Nephron progenitor cell (in vitro differentiated cells): ENCODE measurements at places on chromosomes 12 and 14.

GRCh38 chr12:84811291-84811690 lies 101.3 kb downstream of the SLC6A15 start:
- no peak for DNase-seq

GRCh38 chr12:19065871-19066270 lies 63.7 kb upstream of the PLEKHA5 start:
- DNase-seq, result no peak

GRCh38 chr14:60945984-60946383 lies 34.9 kb downstream of the TRMT5 start:
- no peak for DNase-seq

DNA sequence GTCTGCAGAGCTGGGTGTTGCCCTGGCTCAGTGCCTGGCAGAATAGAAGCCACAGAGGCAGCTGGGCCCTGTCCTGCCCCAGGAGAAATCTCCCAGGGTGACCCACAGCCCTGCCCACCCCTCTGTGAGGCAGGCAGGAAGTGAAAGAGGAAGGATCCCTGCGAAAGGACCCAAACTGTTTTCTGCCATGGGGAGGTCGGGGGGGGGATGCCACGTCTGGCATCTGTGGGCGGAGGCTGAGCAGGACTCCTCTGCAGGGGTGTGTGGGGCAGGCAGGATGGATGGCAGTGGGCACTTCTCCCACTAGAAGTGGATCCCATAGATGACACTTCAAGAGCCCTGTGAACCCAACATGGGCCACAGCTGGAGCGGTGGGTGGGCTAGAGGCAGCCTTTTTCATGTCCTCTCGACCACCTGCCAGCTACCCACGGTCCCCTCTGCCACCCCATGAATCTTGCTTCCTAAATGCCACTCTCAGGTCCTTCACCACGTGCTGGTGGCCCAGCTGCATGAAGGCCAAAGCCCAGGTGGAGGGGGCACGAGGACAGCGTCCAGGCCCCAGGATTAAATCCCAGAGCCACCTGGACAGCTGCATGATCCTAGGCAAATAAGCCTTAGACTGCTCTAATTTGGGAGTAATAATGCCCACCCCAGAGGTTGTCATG lies 3.6 kb downstream of the PAPLN start:
- DNase-seq, result no peak

DNA sequence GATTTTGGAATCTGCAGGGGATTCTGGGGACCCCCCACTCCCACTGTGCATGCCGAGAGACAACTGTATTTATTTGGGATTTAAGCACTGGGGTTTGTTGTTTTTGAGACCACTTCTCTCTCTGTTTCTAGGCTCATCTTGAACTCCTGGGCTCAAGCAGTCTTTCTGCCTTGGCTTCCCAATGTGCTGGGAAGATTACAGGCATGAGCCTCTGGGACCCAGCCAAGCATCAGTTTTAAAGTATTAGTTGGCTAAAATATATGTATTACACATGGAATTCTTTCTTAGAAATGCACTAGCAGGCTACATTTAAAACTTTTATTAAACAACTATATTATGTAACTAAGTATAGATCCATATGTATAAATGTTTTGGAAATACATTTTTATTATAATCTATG lies 78.3 kb downstream of the AEBP2 start:
- no peak for DNase-seq

DNA sequence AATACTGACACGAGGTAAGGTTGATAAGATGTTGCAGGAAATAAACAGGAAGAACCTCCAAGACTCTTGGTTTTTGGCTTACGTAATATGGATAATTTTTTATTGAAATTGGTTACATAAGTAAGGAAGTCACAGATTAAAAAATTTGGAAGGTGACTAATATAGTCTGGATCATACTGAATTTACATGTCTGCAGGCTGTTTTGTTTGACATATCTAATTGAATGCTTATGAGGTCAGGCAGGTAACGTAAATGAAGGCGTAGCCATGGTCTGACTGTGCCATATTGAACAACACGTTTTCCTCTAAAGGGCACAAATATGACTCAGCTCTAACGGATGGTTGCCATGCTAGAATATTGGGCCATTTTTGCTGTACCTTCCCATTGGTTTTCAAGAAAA lies 648.1 kb upstream of the NOVA1 start:
- no peak for DNase-seq

GRCh38 chr12:115758877-115759620 lies 518.4 kb downstream of the MED13L start:
- no peak for DNase-seq

DNA sequence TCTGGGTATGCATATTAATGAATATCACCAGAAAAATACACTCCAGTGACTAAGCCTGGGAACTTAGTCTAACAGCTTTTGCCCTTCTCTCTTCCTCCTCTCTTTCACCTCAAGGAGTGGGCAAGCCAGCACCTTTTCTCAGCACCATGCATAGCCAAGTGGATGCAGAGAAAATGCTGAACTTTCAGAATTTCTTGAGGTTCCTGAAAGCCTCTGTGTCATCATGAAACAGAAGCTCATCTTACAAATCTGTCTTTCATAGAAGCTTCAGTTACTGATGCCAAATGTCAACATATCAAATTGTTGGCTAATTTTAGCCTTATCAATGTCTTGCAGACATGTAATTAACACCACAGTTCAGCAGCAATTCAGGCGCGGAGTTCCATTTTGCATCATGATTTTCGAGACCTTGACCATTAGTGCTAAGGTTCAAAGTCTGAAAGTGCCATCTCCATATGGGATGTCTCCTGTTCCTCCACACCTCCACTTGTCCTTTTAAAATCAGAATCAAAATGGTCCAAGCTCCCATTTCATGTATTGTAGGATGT lies 51.1 kb upstream of the RPH3A start:
- no peak for DNase-seq

- peak; percentile 66 for DNase-seq
Measured at GRCh38 chr12:45050751-45051571, at the start of gene DBX2. TSS of gene DBX2 (minus strand) at chr12:45051099. CDS start at chr12:45050927, 172 bp downstream.

- no peak for DNase-seq
Measured at GRCh38 chr12:3379079-3379478, 111.9 kb upstream of the PRMT8 start.

GRCh38 chr14:65502676-65503124 lies 90.2 kb downstream of the FUT8 start:
- DNase-seq, result no peak

DNA sequence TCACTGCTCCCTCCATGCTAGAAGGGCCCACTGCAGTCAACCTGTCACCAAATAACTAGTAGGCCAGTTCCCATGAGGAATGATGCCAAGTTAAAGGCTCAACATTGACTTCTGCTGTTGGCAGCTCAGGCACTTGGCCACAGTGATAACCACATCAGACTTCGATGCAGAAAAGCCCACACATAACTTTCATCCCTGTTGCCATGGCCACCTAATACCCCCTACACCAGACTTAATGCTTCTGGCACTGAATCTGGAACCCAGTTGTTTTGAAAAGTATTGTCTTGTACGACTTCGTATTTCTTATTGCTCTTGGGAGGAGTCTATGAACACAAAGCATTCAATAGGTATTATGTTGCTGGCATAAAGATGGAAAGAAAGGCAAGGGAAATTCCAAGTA lies 44.3 kb upstream of the HELB start:
- no peak for DNase-seq

DNA sequence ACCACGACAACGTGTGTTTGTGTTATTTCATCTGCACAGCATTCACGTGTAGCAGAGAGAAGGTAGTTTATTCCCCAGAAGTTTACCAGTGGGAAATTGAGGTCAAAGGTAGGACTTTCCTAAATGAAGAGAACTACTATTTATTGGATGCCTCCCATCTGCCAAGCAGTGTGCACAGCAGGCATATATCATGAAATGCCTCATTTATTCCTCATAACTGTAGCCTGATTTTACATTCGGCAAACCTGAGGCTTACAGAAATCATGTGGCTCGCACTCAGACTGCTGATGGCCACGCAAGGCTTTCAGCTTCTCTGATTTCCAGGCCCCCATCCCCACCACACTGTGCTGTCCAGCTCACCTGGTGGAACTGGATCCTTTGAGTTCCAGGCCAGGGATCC lies 33.5 kb downstream of the NTF3 start:
- DNase-seq, result no peak

DNA sequence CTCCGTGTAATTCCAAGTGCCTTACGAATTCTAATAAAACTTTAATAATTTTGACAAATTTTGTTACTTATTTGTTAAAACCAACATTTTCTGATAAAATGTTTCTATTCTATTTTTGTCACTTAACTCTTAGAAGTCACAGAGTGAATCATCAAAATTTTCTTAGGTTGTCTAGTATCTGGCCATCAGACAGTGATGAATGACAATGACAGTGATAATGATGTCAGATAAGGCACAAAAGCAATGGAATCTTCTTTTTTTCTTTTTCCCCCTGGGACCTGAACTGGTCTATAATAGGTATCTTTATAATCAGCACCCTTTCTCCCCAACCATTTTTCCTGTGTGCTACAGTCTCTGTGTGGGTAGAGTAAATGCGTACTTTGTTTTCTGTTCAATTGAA lies 407.3 kb downstream of the SOX5 start:
- DNase-seq, result no peak

DNA sequence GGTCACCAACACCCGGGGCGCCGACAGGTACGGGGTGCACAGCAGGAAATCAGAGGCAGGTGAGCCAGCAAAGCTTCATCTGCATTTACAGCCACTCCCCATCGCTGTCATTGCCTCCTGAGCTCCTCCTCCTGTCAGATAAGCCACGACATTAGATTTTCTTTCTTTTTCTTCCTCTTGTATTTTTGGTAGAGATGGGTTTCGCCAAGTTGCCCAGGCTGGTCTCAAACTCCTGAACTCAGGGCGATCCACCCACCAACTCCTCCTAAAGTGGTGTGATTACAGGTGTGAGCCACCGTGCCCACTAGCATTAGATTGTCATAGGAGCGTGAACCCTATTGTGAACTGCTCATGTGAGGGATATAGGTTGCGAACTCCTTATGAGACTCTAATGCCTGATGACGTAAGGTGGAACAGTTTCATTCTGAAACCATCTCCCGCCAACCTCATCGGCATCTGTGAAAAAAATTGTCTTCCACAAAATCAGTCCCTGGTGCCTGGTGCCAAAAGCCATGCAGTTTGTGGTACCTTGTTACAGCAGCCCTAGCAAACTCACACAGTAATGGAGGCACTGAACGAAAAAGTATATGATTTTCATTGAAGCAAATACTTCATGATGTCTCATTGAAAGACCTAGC lies 1.5 kb downstream of the STYK1 start:
- DNase-seq, result no peak

DNA sequence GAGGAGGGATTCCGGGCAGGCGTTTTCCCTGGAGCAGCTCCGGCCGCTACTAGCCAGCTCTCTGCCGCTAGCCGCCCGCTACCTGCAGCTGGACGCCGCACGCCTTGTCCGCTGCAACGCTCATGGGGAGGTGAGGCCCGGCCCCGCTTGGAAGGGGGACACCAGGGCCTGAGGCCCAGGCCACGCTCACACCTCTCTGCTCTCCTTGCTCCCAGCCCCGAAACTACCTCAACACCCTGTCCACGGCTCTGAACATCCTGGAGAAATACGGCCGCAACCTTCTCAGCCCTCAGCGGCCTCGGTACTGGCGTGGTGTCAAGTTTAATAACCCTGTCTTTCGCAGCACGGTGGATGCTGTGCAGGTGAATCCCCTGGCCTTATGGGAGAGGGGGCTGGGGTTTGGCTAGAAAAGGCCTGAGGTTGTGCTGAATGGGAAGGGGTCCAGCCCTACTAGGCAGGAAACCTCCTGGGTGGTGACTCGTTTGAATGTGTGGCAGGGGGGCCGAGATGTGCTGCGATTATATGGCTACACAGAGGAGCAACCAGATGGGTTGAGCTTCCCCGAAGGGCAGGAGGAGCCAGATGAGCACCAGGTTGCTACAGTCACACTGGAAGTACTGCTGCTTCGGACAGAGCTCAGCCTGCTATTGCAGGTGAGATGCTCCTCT lies 597 bp downstream of the RNF31 start:
- no peak for DNase-seq

GRCh38 chr12:130917607-130918006 lies 36.1 kb upstream of the ADGRD1 start:
- no peak for DNase-seq

DNA sequence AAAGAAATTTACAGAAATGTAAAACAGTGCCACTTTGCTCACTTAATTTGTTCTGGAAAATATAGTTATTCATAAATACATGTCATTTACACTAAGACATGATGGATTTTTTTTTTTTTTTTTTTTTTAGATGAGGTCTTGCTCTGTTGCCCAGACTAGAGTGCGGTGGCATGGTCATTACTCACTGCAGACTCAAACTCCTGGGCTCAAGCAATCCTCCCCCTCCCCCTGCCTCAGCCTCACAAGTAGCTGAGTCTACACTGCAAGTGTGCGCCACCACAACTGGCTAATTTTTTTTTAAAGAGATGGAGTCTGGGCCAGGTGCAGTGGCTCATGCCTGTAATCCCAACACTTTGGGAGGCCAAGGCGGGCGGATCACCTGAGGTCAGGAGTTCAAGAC lies 101.2 kb downstream of the PPP2R5C start:
- no peak for DNase-seq

DNA sequence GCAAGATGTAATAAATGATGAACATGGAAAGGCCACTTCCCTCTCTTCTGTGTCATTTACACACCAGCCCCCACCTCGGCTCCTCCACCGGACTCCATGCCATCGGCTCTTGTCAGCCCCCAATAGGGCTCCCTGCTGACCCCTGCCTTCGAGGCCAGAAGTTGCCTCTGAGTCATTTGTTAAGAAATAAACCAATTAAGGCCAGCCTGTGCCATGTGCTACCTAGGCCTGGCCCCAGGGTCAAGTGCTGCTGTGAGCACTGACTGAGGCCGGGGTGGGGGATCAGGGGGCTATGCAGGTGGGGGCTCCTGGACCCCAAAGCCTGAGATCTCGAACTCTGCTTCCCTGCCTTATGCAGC lies 53.2 kb downstream of the TESC start:
- peak; percentile 33 for DNase-seq

GRCh38 chr12:56110571-56110970 lies 5.9 kb upstream of the RPL41 start:
- no peak for DNase-seq

- no peak for DNase-seq
Measured at GRCh38 chr12:23576372-23576771, 373.1 kb downstream of the SOX5 start.

GRCh38 chr12:123398177-123398549 lies 14.2 kb downstream of the KMT5A start:
- no peak for DNase-seq

DNA sequence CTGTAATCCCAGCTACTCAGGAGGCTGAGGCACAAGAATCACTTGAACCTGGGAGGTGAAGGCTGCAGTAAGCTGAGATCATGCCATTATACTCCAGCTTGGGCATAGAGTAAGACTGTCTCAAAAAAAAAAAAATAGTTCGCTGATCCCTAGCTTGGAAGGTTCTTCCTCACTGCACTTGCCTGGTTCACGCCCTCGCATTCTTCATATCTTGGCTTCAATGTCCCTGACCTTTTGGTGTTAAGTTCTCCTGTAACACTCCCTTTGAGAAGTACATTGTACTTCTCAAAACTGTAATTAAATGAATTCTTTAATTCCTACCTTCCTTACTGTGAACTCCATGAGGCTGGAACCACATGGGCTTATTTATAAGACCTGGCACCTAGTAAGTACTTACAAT lies 16.5 kb upstream of the TPCN1 start:
- no peak for DNase-seq
